Islet precursor cell (in vitro differentiated cells): ENCODE measurements at places on chromosomes 13 and 19.

DNA sequence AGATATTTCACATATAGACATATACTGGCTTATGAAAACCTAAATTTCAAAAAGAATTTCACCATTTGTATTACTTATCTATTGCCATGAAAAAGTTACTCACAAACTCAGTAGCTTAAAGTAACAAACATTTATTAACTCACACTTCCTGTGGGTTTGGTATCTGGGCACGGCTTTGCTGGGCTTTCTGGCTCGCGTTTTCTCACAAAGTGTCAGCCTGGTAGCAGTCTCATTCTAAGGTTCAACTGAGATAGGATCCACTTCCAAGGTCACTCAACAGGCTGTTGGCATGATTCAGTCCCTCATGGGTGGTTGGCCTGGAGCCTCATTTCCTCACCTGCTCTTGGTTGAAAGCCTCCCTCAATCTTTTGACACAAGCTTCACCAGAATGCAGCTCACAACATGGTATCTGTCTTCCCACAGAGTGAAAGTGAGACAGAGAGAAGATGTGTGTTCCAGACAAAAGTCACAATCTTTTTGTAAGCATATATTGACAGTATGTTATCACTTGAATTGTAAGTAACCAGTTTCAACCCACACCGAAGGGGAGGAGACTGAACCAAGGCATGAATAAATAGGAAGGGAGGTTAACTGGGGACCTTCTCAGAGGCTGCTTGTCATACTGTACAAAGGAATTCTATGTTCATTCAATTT lies 1065.8 kb upstream of the SPRY2 start:
- no peak for DNase-seq

DNA sequence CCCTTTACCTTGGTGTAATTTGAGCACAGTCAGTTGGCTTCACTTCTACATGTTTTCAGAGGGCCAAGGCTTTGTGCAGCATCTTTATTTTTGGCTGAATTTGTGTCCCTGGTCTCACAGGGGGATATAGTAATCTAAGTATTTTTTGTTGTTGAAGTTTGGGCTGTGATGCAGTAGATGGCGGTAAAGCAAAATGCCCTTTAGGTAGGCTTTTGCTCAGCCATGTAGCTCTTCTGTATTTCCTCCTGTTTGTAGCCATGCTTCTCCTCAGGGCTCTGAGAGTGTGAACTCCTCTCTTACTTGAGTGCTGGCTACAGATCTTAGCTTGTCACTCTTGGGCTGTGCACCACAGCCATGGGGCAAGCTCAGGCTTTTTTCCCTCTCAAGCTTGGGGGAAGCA lies 328.6 kb downstream of the SLITRK5 start:
- DNase-seq, result no peak

- DNase-seq, result peak; percentile 78
Observed at GRCh38 chr13:23467048-23467931, 33.8 kb upstream of the SACS start.

- no peak for DNase-seq
Observed at GRCh38 chr13:95279016-95279415, 22.2 kb downstream of the ABCC4 start.

DNA sequence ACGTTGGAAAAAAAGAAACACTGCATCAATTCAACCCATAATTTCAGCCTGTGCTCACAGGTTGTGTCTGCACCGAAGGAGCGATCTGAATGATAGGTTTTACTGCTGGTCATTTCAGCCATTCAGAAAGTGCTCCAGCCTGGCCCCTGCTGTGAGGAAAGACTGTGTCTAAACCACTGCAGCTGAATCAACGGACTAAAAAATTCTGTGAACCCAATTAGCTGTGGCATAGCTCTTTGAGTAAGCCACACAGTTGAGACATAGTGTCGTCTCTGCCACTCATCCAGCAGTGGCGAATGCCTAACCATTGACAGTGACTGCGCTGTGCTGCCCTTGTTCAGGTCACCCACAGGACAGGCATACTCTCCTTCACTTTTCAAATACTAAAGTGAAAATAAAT lies 179.8 kb downstream of the COG6 start:
- peak; percentile 83 for DNase-seq

DNA sequence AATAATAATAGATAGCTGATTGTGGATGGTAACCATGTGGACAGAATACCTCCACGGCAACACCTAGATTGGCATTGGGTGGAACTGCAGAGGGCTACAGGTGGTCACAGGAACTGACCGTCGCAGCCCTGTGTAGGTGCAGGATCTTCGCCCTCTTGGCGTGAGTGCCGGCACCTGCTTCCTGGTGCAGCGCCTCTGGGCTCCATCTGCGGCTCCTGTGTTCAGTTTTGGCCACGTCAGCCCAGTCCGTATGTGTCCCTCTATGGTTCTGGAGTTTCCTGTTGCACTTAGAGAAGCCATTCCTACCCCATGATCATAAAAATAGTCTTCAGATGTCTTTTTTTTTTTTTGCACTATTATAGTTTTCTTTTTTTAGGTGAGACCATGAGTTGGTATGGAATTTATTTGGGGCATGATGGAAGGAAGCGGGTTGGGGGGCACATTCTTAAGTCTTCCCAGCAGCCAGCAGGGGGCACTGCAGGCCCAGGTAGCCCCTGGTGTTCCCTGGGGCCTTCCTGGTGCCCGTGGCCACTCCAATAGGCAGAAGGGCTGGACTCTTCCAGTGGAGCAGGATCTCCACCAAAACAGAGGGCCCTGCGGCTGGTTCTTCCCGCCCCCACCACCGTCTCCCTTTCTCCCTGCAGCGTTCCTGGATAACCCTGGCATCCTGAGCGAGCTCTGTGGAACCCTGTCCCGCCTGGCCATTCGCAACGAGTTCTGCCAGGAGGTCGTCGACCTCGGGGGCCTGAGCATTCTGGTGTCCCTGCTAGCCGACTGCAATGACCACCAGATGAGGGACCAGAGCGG lies 10.1 kb upstream of the SLC25A42 start:
- peak; percentile 74 for DNase-seq

DNA sequence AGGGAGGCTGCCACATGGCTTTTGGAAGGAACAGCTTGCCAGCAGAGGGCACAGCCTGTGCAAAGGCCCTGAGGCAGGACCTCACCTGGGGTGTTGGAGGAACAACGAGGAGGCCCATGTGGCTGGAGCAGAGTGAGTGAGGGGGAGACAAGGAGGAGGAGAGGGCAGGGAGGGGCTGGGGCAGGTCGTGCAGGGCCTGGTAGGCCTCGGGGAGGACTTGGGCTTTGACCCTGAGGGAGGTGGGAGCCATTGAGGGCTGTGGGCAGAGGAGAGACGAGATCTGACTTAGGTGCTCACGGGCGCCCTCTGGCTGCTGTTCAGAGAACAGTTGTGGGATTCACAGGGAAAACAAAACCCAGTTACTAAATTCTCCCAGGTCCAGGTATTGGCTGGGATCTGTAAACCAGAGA lies 25.2 kb downstream of the ZNRF4 start:
- no peak for DNase-seq

DNA sequence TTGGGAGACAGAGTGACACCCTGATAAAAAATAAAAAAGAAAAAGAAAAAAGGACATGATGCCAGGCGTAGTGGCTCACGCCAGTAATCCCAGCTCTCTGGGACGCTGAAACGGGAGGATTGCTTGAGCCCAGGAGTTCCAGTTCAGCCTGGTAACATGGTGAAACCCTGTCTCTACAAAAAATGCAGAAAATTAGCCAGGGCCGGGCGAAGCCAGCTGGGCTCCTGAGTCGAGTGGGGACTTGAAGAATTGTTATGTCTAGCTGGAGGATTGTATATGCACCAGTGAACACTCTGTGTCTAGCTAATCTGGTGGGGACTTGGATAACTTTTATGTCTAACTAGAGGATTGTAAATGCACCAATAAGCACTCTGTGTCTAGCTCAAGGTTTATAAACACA lies 32.3 kb downstream of the TMPRSS9 start:
- DNase-seq, result no peak

DNA sequence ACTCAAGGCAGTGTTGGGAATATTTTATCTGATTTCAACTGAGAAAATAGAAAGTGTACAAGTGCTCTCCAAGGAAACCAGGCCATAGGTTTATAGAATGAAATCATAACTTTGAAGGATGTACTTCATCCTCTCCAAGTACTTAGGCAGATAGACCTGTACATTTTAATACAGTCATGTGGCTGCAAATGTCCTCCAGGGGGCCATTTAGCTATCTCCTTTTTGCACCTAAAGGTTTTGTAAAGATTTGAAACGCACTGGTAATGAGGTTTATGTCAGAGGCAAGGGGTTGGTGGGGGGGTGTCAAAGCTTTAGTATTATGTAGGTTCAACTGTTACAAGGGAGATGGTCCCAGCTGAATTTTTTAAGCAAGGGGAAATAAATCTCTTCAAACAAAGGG lies 364.4 kb downstream of the DCT start:
- no peak for DNase-seq

DNA sequence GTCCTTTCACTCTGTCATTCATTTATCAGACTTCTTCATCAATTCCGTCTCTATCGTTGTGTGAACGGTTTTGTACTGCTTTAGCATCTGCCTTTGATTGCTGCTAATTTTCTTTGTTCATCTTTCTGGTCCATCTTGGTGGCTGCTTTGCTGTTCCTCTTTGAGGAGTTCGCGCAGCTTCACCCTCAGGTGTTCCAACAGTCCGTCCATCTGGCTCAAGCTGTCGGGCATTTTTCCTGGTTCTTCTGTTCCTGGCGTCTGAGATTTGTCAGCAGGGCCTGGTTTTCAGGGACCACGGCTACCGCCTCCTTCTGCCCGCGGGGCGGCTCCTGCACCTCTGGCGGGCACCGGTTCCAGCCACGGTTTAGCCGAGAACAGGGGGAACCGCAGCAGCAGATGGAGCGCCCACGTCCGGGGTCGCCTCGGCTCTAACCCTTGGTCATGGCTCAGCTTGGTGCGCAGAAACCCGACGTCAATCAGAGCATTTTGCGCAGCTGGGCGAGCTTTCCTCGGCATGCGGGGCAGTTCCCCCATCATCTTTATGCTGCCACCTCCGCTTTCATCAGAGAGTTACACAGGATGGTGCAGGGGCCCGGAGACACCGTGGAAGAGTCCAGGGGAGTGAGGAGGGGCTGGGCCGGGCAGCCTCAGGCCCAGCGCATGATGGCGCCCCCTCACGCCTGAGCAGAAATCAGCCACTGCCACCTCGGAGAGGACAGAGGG lies 89.5 kb downstream of the ZNF100 start:
- DNase-seq, result no peak

DNA sequence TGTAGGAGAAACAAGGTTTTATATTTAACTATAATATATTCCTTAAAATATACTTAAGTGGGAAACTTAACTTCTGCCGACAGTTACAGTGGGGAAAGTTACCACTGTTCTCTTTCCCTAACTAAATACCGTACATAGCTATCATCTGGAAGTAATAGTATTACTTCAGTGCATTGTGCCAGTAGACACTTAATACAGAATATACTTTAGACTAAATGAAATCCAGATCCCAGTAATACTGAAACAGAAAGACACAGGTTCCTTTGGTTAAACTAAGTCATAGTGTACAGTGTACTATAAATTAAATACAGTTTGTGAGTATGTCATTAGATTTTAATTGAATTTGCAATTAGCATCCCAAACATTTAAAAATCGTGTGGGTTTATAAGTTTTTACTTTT lies 107.5 kb downstream of the PCCA start:
- no peak for DNase-seq
